ENCODE measurements at places on chromosomes 1 and 21.

GRCh38 chr1:27666294-27666693 lies 5.7 kb downstream of the IFI6 start:
- DNase-seq, result no peak

- DNase-seq, result no peak
These were observed 1042.6 kb downstream of the PLA2G4A start for GRCh38 chr1:187871177-187871845.

DNA sequence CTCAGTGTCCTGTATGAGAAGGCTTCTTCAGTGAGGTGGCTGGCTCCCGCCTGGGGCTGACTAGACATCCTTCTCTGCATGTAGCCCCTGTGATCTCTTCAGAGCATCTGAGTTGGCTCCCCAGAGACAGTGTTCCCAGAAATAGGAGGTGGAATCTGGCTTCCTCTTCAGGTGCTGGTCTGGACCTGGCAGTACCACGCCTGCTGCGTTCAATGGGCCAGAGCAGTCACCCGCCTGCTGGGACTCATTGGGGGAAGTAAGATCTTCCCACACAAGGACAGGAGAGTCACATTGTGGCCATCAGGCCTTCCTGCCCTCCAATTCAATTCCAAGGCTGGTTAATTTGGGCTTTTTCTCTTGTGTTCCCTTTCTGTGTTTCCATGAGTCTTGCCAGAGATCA lies 51.0 kb downstream of the ADARB1 start:
- no peak for DNase-seq

DNA sequence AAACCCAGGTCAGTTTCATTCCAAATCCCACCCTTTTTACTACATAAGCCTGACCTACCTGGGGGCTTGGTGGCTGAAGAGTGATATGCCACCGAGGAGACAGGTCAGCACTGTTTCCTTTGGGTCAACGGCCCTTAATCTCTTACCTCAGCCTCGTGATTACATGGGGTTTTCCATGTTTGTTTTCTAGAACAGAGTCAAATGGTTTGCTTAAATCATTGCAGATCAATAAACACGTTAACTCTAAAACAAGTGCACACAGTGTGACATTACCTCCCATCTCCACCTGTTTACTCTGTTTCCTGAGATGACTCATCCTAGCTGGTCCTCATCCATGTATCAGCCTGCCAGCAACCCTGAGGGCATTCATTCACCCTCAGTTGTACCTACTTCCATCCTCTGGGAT lies 40.8 kb upstream of the TP53BP2 start:
- no peak for DNase-seq

- DNase-seq, result no peak
These were observed 58.2 kb upstream of the ABCG1 start for GRCh38 chr21:42160765-42161164.

- DNase-seq, result no peak
These were observed 3.4 kb upstream of the CROCC start for GRCh38 chr1:16918371-16918770.

- no peak for DNase-seq
These were observed 1087.5 kb downstream of the KCNT2 start for GRCh38 chr1:195520757-195521156.

- no peak for DNase-seq
These were observed 75.1 kb downstream of the PHTF1 start for GRCh38 chr1:113684153-113684541.

GRCh38 chr1:115029526-115029925 lies at the start of gene TSHB:
Gene TSHB, plus strand, starts transcription at chr1:115029826. Its CDS starts 3,537 bp downstream, at chr1:115033363.
- DNase-seq, result no peak

- DNase-seq, result no peak
These were observed 34.2 kb downstream of the TRIM11 start for GRCh38 chr1:228372183-228373003.

GRCh38 chr1:183942933-183943693 lies 94.4 kb downstream of the COLGALT2 start:
- DNase-seq, result no peak

DNA sequence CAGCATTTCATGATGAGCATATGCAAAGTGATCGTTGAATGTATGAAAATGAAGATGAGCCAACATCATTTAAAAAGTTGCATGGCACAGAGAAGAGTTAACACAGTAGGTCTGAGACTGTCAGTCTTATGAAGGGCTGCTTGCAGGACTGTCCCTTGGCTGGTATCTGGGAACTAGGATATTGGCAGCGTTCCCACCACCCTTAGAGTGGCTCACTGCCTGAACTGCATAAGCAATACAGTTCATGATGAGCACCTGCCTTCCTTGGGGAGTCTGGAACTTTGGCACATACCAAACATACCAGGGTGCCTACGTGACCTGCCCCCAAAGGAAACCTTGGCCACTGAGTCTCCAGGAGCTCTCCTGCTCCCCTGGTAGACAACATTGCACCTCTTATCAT lies 161.8 kb downstream of the DSCAM start:
- no peak for DNase-seq

- DNase-seq, result no peak
These were observed 107.9 kb upstream of the DYNLT5 start for GRCh38 chr1:66644331-66644730.

DNA sequence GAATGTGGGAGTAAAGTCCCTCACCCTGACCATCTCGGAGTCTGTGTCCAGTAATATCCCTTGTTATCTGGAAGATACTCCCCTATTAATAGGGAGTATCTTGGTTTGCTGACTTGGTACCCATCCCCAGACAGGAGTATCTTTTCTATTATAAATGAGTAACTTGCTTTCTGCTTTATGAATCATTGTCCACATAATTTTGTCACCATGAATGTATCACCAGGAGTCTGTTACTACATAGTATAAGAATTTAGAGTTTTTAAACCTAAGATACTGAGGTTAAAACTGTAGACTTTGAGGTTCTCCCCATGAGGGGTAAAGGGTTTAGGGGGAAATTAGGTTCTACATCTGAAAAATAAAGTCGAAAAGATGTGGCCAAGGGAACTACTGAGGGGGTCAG lies 175.6 kb downstream of the FCRL5 start:
- no peak for DNase-seq

- no peak for DNase-seq
These were observed 433.1 kb downstream of the PCP4 start for GRCh38 chr21:40300300-40300699.

GRCh38 chr21:38798481-38798882 lies 7.2 kb upstream of the ETS2 start:
- DNase-seq, result no peak

DNA sequence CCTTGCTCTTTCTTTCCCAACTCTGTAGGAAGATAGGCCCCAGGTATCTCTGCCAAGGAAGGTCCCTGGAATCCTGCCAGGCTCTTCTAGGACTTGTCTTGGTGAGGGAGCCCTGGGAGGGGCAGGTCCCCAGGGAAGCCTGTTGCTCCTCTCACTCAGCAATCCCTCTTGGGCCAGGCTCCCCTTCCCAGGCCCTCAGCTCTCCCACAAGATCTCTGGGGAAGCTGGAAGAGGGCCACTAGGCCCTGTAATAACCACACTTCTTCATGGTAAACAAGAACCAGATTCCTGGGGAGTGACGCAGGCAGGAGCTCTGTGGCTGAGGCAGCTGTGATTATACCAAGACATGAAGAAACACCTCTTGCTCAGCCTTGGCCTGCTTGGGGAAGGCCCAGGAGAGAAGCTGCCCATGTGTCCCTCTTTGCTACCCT lies 9.9 kb upstream of the MAPKAPK2 start:
- DNase-seq, result no peak

DNA sequence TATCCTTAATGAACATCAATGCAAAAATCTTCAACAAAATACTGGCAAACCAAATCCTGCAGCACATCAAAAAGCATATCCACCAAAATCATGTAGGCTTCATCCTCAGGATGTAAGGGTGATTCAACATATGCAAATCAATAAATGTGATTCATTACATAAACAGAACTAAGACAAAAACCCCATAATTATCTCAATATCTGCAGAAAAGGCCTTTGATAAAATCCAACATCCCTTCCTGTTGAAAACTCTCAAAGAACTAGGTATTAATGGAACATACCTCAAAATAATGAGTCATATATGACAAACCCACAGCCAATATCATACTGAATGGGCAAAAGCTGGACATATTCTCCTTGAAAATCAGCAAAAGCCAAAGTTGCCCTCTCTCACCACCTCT lies 54.6 kb upstream of the DEPDC1 start:
- no peak for DNase-seq

- DNase-seq, result no peak
These were observed 18.8 kb downstream of the ELF3 start for GRCh38 chr1:202029171-202029665.

DNA sequence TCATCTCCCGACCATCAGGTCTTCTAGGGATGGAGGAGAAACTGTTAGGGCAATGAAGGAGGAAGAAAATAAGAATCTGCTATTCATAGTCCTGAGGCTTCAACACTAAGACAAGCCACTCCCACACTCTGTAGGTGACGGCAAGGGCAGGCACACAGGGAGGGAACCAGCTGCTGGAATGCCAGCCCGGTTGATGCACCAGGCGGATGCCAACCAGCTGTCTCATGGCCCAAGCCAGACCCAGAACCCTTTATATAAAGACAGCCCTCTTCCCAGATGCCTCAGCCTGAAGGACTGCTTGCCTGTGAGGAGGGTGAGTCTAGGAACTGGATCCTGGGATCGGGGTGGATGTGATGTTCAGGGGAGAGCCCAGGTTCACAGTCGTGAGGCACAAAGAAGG lies at the start of gene KPRP:
TSS of gene KPRP (plus strand) at position 279 of the 400 bp plus-strand sequence. CDS start 1,564 bp downstream, outside the sequence.
- DNase-seq, result no peak

GRCh38 chr1:197912739-197913494 lies 4.3 kb upstream of the LHX9 start:
- DNase-seq, result no peak

- no peak for DNase-seq
These were observed 15.2 kb downstream of the SYNJ1 start for GRCh38 chr21:32712641-32713040.

- DNase-seq, result no peak
These were observed 117.6 kb downstream of the LEPR start for GRCh38 chr1:65538086-65538485.

- no peak for DNase-seq
These were observed 150.7 kb downstream of the PBX1 start for GRCh38 chr1:164709541-164710278.

DNA sequence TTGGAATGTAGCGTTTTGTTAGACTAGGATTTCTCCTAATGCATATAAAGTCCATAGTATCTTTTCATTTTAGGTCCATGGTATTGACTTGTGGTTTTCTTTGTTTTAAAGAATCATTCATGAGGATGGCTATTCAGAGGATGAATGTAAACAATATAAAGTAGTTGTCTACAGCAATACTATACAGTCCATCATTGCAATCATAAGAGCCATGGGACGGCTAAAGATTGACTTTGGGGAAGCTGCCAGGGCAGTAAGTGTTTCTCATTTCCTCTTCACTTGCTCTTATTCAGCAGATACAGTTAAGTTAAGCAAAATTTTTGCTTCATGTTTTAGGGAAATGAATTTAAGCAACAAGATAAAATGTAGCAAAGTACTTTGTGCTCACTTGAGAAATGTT lies 25.4 kb downstream of the GNAI3 start:
- no peak for DNase-seq

- no peak for DNase-seq
These were observed 53.2 kb downstream of the LACTBL1 start for GRCh38 chr1:22919341-22920025.

GRCh38 chr1:185480545-185480944 lies 163.5 kb upstream of the IVNS1ABP start:
- no peak for DNase-seq

DNA sequence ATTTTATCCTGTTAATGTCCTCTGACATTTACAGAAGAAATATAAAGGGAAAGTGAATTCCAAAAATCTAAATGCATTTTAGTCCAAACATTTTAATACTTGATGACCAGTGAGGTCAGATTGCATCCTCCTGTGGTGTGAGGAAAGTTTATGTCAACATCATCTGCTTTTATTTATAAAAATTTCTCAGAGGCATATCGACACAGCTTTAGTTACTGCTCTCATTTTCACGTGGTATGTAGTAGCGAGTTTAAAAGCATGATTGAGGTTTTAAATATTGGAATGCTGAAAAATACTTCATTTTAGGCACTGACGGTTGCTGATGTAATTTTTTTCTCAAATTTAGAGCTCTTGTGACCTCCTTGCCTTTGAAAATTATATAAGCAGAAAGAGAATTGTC lies 234.8 kb downstream of the HMCN1 start:
- no peak for DNase-seq

DNA sequence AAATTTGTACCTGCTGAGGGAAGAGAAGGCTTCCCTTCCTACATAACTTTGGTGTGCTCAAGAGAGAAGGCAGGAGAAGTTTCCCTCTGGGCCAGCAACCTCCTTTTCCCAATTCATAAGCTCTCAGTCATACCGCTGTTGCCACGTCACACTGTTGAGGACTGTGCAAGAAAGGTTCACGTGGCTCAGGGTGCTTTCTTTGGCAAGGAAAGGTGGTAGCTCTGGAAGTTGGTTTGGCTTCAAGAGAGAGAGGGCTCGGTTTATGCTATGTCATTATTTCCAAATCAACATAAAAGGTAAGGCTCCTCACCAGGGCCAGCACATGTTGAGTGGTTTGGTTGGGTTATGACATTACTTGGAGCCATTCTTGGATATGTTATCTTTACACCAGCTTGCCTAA lies 77.3 kb downstream of the TNFSF18 start:
- DNase-seq, result no peak

GRCh38 chr1:109294481-109294880 lies 11.5 kb upstream of the PSRC1 start:
- DNase-seq, result no peak

- DNase-seq, result no peak
These were observed 70.9 kb upstream of the PLA2G4A start for GRCh38 chr1:186757851-186758250.

GRCh38 chr1:79811173-79811572 lies 804.6 kb upstream of the ADGRL4 start:
- DNase-seq, result no peak

- no peak for DNase-seq
These were observed 50.7 kb upstream of the ST6GALNAC3 start for GRCh38 chr1:76023669-76024435.

DNA sequence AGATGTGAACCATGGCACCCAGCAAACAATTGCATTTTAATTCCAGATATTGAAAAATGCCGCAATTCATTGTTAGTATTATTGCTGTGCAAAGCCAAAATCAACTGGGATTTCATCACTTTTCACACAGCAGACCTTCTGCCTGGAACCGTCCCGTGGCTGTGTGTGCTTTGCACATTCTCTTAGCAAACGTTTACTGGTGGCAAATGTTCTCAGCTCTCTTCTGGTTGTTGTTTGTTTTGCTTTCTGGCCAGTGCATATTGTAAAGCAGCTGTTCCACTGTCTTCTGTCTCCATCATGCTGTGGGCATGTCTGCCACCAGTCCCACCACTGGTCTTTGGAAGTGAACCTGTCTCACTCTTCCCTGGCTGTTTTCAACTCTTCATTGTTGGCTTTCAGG lies 19.8 kb upstream of the TTLL10 start:
- DNase-seq, result no peak

DNA sequence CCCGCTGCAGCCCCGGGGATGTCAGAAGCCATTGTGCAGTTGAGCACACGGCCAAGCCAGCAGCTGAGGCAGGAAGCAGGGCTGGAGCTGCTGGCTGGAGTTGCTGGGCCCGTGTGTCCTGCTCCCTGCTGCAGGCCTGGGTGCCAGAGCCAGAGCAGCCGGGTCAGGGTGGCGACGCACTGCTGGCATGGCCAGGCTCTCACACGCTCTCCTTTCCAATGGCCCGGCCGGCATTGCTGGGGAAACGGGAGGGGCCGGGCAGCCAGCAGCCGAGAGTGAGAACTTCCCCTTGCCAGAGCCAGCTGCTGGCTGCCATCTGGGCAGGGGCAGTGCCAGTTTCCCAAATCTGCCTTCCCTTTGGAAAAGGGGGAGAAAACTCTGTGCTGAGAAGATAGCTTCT lies 82.4 kb upstream of the PROX1 start:
- DNase-seq, result no peak

- DNase-seq, result no peak
These were observed 11.7 kb upstream of the EPS8L3 start for GRCh38 chr1:109775398-109775797.

All from activated naive CD8-positive, alpha-beta T cell treated with anti-CD3 and anti-CD28 coated beads for 36 hours (primary cell).